ENCODE measurements at places on chromosomes 5 and 9. TPM values are rescaled to one million over a fixed set of nuclear protein-coding genes. Genes with fewer than 3 reads are reported as not detected.

GRCh38 chr5:43700601-43701000 lies 97.6 kb downstream of the NNT start:
- no peak for DNase-seq

PPIC gene
- polyA plus RNA-seq: 36.4 TPM

DNA sequence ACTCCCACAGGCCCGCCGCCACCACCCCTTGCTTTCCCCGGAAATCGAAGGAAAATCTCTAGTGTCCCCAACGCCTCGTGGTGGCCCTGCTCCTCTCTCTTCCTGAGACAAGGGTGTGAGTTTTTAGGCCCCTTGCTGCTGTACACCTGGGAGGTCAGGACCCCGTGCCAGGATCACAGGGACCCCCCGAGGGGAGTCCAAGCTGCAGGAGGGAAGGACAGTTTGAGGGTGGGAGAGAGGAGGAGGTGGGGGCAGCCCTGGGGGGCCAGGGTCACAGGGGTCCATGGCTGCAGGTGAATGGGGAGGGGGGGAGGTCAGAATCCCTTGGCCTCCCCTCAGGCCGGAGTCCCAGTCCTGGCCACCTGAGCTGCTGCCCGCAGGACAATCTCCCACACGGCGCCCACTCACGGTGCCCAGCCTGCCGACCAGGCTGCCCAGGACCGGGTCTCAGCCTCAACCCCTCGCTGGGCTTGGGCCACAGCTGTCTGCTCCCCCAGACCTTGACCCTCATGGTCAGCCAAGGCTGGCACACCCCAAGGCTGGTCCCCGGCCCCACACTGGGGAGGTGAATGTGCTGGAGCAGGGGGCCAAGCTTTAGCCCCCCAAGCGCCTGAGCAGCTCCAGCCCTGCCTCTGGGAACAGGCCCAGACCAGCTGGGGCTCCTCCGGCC lies 19.9 kb downstream of the TPPP start:
- DNase-seq: no peak

DNA sequence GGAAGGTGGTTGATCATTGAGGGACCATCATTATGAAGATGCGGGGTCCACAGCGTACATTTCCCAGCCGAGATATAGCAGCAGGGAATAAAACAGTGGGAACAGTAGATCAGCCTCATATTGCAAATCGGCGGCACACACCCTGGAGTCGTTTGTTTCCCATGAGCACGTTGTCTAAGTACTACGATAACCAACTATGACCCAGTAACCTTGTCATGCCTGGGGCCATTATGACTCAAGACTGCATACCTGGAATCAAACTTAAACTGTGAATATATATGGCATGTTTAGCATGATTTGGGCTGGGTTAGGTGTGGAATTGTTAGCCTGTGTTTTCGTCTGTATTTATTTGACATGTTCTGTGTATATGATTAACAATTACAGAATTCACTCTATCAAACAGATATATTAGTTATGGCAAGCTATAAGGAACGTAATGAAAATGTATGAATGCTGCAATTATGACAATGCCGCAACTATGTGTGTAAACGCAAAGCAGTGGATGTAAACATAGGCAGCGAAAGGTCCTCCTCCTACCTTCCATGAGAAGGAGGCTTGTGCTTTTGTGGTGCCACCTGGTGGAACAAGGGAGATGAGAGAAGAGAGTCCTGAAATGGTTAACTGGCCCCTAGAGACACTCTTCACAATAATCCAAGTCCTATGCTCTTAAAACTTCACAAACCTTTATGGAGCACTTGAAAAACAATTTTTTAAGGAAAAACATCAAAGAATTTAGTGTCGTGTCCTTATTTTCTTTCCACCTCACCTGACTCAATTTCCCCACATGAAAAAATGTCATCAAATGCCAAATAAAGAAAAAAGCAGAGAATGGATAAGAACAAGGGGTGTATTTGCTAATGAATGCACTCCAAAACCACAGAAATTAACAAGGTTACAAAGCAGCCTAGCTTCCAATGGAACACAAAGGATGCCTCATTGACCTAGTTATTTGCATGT lies 47.1 kb downstream of the SEMA5A start:
- DNase-seq: no peak

CANX gene
- polyA plus RNA-seq: 156 TPM

TMEM232 gene
- polyA plus RNA-seq: not detected

DNA sequence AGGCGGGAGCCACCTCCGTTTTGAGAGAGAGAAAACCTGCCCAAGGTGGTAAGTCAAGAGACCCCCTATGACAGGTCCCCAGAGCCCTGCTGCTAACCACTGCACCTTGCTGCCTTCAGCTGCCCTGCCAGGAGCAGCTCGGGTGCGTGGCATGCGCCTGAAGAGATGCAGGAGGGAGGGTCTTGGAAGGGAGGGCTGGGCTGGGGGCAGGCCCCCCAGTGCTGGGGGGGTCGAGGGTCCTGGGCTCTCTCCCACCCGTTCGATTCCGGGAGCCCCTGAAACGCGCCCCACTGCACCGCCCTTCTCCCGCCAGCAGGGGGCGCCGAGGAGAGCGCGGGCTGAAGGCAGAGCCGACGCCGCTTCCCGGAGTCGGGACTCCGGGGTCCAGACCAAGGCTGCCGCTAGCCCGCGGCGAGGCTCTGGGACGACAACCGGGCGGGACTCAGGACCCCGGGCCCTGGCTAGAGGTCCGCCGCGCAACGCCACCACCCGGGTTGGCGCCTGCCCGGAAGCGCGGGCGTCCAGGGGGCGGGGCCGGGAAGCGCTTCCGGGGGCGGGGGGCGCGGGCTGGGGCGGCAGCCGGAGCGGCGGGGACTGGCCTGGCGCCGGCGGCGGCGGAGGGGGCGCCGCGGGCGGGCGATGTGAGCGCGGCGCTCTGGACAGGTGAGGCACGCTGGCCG lies at the start of gene ZBTB34:
Gene ZBTB34, plus strand, starts transcription at position 563 of the 680 bp plus-strand sequence. CDS start 18,761 bp downstream, outside the sequence.
- peak; percentile 61 for DNase-seq

DNA sequence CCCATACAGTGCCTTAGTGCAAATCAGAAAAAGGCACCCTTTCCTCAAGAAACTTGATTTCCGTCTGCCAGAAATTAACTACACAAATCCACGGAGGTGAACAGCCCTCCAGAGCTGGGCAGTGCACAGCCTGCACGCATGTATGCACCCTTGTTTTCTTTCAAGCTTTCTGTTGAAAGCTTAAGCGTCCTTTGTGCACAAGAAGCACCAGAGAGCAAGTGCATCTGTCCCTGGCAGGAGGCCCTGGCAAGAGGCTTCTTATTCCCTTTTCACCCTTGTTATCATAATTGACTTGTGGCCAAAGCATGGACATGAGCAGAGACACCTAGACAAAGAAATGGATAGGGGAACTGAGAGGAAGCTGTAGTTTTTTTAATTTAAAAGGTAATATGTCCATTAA lies 47.4 kb upstream of the ATG10 start:
- DNase-seq: no peak

DNA sequence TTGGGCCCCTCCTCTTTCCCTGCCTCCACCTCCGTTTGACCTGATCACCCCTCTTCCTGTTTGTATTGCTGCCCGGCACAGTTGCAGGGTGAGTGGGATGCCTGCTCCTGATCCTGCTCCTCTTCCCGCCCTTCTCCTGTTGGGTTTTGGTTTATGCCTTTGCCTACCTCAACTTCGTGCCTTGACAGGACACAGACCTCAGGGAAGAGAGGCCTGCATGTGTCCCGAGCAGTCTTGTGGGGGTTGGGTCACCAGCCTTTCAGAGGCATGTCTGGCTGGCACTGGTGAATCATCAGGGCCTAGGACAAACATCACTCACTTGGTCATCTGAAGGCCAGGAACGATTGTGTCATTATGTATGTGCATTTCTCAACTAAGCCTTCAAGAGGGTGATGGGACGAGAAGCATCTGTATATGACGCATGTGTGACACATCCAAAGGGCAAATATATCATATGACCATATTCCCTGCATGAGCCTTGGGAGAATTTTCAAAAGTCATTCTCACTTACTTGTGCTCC lies 56.9 kb downstream of the NPR3 start:
- DNase-seq: no peak

Data from endothelial cell of umbilical vein (primary cell).